Myocyte (in vitro differentiated cells): ENCODE measurements at places on chromosomes 6 and 20. TPM values are rescaled to one million over a fixed set of nuclear protein-coding genes. Genes with fewer than 3 reads are reported as not detected.

- no peak for DNase-seq
Measured at GRCh38 chr6:96436398-96436797, 85.2 kb upstream of the UFL1 start.

GHRH gene
- not detected in 2 replicates for total RNA-seq

DNA sequence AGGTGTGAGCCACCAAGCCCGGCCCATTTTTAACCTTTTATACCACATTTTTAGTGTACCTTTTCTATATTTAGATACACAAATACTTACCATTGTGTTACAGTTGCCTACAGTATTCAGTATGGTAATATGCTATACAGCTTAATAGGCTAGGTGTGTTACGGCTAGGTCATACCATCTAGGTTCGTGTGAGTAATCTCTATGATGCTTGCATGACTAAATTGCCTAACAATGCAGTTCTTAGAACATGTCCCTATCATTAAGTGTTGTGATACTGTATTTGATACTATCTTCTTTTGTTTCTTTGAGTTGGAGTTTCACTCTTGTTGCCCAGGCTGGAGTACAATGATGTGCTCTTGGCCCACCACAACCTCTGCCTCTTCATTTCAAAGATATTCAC lies 387.7 kb upstream of the SASH1 start:
- DNase-seq: no peak

GRCh38 chr20:63421094-63421692 lies 51.3 kb downstream of the KCNQ2 start:
- DNase-seq: no peak

BNIP5 gene
- not detected in 2 replicates for total RNA-seq

AGPAT1 gene
- 68.2 and 79.2 TPM in 2 replicates for total RNA-seq

DNA sequence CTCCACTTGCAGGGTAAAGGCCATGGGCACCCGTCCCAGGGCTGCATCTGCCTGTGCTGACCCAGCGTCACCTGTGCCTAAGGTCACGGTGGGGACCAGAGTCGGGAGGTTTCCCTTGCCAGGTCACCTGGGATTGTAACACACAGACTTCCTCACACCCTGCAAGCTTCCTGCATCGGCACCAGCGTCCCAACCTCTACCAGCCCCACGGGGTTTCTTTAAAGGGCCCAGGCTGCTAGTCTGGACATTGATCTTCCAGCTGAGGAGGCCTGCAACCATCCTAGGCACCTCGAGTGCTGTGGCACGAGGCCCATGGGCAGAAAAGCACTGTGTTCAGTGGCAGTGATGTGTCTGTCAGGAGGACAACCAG lies 12.6 kb downstream of the ACSS1 start:
- no peak for DNase-seq

DNA sequence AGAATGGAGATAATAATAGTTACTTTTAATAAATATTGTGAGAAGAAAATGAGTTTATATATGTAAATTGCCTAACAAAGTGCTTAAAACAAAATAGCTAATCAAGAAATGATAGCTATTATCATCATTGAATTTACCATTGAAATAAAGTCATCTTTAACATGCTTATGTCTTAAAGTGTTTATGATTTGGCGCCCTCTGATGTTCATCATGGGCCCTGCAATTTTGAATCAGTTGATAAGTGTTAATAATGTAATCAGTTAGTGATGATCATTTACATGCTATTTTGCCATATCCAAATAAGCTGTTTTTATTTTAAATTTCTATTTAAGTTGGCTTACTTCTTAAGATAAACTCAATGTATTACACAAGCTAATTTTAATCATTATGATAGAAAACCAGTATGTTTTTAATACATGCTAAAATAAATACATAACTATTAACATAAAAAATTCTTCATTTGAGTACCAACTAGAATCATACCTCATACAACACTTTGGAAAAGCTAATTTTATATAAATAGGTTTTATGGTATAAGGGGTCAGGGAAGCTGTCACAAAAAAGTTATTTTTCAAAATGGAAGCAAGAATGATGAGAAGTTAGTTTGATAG lies 39.2 kb upstream of the TPD52L1 start:
- DNase-seq: peak; percentile 75

DNA sequence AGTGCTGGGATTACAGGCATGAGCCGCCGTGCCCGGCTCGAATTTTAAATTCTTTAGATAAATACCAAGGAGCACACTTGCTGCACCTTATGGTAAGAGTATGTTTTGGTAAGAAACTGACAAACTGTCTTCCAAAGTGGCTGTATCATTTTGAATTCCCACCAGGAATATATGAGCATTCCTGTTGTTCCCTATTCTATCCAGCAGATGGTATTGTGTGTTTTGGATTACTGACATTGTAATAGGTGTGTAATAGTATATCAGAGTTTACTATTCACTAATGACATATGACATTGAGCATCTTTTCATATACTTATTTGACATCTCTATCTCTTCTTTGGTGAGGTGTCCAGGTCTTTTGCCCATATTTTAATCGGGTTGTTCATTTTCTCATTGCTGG lies 40.5 kb downstream of the TGM6 start:
- DNase-seq: no peak

GRCh38 chr6:157221049-157221816 lies 102.1 kb downstream of the TMEM242 start:
- DNase-seq: peak; percentile 74
